Testis (tissue), 5 donors: ENCODE measurements at places on chromosomes 6 and 20.

- DNase-seq = no peak
These were observed 170.6 kb downstream of the IBTK start for GRCh38 chr6:82076916-82077315.

- peak; percentile 81 for DNase-seq
These were observed 391 bp downstream of the MAPRE1 start for GRCh38 chr20:32819992-32820697.

- DNase-seq = no peak
These were observed 829.4 kb downstream of the QKI start for GRCh38 chr6:164243949-164244348.

DNA sequence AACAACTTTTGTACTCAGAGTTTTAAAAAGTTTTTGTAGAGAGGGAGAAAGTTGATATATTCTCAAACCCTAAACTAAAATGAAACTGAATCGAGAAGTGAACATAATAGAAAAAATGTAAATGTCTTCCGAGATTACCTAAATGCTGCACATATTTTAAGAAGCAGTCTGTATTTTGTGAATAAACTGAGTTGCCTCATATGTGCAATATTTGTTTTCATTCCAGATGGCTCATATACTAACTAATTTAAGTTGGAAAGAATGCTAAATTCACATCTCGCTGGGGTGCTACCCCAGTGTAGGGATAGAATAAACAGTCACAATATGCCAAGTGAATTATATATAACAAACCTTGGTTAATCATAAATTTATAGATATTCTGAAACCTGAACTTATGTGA is 285.9 kb upstream of the THEMIS start:
- no peak for DNase-seq

GRCh38 chr6:10351791-10352190 is 63.1 kb downstream of the TFAP2A start:
- DNase-seq = no peak

DNA sequence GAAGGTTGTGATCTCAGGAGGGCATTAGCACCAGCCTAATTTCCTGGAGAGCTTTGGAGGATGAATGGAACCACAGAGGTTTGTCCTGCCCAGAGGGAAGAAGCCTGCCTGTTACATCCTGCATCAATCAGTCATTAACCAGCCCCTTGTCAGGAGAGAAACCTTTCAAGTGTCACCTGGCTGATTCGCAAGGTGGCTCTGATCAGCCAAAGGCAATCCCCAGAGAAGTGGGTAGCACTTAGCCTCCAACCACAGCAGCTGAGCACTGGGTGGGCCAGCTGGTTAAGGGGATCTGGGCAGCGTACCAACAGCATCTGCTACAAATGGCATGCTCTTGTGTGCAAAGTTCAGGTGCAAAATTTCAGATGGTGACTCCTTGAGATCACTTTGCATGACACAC is 26.9 kb downstream of the ANKEF1 start:
- no peak for DNase-seq

GRCh38 chr6:143811501-143812157 is 31.5 kb upstream of the LTV1 start:
- DNase-seq = no peak

DNA sequence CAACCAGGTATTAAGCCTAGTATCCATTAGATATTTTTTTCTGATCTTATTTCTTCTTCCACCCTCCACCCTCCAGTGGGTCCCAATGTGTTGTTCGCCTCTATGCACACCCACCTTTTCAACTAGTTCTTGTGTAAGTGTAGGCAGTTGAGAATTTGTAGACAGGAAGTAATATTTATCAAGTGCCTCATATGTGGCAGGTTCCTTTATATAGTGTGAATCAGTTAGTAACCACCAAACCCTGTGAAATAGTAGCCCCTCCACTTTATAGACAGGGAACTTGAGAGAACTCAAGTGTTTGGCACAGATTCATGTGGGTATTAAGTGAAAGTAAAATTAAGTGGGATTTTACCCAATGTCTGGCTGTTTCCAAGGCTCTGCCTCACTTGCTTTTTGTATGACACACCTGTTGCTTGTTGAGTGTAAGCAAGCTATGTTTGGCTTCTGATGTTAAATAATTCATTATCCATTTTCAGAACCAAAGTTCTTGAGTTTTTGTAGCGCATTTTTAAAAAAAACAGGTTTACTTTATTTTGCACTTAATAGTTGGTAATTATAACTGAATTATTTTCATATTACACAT is 24.8 kb downstream of the AFDN start:
- no peak for DNase-seq

GRCh38 chr20:29878777-29879442 is 1378.6 kb upstream of the DEFB115 start:
- no peak for DNase-seq

GRCh38 chr20:44835661-44836221 is 25.4 kb upstream of the RIMS4 start:
- no peak for DNase-seq

- DNase-seq = no peak
These were observed 512.8 kb upstream of the JARID2 start for GRCh38 chr6:14732844-14733757.

DNA sequence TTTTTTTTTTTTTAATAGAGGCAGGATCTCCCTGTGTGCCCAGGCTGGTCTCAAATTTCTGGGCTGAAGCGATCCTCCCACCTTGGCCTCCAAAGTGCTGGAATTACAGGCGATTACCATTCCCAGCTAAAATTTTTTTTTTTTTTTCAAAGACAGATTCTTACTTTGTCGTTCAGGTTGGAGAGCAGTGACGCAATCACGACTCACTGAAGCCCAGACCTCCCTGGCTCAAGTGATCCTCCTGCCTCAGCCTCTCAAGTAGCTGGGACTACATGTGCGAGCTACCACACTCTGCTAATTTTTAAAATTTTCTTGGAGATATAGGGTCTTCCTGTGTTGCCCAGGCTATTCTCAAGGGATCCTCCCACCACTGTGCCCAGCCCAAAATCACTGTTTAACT is 58.0 kb upstream of the MYO6 start:
- no peak for DNase-seq

GRCh38 chr20:61178551-61179071 is 73.5 kb upstream of the CDH4 start:
- no peak for DNase-seq

DNA sequence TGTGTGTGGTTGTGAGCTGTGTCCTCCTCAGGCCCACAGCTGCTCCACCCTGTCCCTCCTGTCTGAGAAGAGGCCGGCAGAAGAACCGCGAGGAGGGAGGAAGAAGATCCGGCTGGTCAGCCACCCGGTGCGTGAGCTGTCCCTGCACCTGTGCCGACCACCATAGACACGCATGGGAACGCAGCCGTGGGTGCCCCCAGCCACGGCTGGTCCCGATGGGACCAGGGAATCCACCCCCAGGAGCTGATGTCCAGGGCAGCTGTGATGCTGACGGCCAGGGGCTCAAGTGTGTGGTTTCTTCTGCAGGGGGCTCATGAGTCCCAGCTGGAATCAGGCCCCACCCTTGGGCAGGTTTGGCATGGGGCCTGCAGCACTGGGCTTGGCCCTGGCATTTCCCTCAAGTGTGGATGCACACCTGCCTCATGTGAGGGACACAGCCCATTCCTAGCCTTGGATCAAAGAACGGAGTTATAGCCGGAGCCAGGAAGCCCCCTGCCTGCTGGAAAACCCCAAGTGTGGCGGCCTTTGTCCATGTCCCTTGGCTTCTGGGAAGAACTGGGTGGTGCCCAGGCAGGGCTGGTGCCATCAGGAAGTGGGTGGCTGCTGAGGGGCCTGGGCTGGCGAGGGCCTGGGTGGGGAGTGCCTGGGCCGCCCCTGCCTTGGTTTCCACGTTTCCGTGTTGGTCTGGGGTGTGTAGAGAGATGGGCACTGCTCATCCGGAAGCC is 4.6 kb upstream of the TNFRSF6B start:
- DNase-seq = no peak

- DNase-seq = no peak
These were observed 36.8 kb downstream of the THBS2 start for GRCh38 chr6:169216830-169217229.

DNA sequence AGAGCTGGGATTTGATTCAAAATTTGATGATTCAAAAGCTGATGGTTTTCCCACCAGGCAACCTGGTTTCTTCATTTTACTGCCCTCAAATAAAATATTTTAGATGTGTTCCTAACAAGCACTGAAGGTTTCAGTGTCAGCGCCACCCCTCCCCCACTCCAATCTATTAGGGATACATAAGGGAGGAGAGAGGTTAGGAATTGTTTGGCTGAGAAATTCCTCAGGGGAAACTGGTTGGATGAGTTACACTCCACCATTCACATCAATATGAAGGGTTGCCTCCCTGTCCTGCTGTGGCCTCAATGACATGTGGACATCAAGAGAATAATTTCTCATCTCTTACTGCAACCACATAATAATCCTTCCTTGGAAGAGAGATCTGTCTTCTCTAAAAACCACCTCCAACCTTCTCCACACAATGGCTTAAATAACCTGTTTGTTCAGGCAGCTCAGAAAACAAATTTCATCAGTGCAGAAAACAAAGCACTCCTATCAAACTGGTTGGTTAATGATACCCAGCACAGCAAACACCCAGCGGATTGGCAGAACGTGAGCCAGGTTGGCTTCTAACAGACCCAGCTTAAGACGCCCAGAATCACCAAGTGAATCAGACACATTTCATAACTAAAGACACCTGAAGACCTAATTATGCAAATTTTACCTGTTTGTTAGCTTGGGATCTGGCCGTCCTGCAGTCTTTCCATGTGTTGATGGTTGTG is 136.0 kb upstream of the SGK1 start:
- no peak for DNase-seq

GRCh38 chr20:63854069-63854765 is 7.1 kb upstream of the ABHD16B start:
- DNase-seq = no peak

GRCh38 chr6:142200846-142201628 is 54.0 kb downstream of the VTA1 start:
- DNase-seq = no peak

DNA sequence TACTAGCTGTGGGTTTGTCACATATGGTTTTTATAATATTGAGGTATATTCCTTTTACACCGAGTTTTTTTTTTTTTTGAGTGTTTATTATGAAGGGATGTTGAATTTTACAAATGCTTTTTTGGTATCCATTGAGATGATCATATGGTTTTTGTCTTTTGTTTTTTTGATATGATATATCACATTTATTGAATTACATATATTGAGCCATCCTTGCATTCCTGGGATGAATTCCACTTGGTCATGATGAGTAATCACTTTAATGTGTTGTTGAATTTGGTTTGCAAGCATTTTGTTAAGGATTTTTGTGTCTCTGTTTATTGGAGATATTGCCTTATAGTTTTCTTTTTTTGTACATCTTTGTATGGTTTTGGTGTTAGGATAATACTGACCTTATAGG is 3.3 kb upstream of the ZNF337 start:
- DNase-seq = no peak

GRCh38 chr6:147970970-147971369 is 371.7 kb upstream of the SASH1 start:
- no peak for DNase-seq

GRCh38 chr6:50698546-50698945 is 14.8 kb upstream of the TFAP2D start:
- no peak for DNase-seq

DNA sequence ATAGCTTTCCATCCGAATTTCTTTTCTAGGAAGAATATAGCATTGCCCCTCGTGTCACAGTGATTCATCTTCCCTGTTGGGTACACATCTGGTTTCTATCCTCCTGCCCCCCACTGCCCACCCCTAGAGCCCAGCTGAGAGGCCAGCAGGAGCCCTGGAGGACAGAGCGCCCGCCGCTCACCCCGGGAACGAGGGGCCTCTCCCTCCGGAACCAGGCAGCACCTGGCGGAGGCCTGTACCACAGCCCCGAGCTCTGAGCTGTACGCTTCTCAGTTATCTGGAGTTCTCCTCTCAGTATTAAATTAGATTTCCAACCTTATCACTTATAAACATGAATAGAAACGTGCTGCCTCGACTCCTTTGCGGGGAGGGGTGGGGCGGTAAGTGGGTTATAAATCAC is 6.0 kb downstream of the ANKRD60 start:
- DNase-seq = no peak

DNA sequence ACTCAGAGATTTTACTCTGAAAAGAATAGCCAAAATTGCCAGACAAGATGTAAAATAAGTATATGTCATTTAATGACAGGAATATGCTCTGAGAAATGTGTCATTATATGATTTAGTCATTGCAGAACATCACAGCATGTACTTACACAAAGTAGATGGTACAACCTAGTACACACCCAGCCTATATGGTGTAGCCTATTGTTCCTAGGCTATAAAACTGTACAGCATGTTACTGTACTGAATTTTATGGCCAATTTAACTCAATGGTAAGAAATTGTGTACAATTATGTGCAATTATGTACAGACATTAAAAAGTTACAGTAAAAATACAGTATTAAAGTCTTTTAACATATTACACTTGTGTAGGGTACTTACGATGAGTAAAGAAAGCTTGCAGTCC is 311.9 kb upstream of the EPHA7 start:
- DNase-seq = no peak

DNA sequence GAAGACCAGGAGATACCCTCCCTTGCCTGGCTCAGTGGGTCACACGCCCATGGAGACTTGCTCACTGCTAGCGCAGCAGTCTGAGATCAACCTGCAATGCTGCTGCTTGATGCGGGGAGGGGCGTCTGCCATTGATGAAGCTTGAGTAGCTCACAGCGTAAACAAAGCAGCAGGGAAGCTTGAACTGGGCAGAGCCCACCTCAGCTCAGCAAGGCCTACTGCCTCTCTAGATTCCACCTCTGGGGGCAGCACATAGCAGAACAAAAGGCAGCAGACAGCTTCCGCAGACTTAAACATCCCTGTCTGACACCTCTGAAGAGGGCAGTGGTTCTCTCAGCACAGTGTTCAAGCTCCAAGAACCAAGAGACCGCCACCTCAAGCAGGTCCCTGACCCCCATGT is 271.3 kb downstream of the ESR1 start:
- no peak for DNase-seq

GRCh38 chr20:38156888-38157634 is 8.0 kb downstream of the TGM2 start:
- DNase-seq = no peak

DNA sequence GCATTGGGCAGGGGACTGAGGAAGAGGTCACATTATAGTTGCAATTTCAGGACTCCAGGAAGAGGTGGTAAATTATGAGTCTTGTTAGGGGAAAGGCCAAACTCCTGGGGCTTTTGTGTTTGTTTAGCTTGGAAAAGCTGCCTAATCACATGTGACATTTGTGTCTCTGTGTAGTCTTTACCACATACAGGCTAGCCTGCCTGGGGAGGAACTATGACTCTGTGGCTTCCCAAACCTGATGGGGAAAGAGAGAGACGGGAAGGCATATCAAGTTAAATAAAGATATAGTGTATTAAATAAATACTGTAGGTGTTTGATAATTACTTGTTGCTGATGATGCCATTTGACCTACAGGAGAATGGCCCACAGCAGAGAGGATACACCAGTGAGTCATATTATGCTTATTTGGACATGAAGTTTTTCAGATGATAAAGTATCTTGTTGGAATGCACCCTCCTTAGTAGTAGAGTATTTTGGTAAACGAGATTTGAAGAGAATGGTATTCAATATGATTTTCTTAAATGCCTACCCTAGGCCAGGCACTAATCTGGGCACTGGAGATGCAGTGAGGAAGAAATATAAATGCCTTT is 4.0 kb downstream of the BLTP3A start:
- DNase-seq = no peak
